ENCODE measurements at places on chromosomes 7 and 10.

DNA sequence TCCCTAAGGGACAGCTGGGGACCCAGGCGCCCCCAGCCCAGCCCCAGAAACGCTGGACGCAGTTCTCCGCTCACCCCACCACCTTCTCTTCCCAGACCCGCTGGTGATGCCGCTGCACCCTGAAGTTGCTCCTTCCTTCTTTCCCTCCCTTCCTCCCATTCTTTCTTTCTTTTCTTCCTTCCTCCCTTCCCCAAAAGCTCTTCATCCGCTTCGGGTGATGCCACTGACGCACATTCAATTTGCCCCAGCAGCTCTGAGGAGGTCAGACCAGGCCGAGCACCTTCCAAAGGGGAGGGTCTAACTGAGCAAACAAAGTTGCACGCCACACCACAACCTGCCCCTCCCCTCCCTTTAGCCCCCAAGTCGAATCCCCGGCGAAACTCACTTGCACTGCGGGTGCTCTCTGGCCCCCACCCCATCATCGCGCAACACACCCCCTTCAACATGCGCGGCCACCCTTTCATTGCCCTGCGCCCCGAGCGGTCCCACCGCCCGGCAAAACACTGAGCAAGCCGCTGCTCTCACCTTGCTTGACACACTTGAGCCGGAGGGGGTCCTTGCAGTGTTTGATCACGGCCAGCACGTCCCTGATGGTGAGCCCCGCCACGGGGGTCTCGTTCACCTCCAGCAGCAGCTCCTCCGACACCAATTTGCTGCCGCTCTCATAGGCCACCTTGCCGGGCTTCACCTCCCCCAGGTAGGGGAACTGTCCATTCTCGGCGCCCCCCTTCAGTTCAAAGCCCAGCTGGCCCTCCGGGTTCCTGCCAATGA is 787 bp downstream of the MAGI2 start:
- no peak for DNase-seq

DNA sequence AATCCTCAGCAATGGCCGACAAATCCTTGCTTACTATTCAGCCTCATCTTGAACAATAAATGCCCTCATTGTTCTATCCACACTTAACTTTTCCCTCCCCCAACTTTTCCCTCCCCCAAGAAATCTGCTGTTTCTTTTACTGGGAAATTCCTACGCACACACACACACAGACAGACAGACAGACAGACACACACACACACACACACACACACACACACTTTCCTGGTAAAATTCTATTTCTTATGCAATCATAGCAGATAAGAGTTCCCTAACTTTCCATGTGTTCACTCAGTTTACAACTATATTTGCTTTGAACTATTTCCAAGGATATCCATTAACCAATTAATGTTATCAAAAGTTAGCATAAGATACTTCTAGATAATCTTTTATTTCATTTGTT is 52.9 kb downstream of the RELN start:
- DNase-seq: no peak

GRCh38 chr10:60281331-60281730 is 108.3 kb downstream of the ANK3 start:
- DNase-seq: no peak

DNA sequence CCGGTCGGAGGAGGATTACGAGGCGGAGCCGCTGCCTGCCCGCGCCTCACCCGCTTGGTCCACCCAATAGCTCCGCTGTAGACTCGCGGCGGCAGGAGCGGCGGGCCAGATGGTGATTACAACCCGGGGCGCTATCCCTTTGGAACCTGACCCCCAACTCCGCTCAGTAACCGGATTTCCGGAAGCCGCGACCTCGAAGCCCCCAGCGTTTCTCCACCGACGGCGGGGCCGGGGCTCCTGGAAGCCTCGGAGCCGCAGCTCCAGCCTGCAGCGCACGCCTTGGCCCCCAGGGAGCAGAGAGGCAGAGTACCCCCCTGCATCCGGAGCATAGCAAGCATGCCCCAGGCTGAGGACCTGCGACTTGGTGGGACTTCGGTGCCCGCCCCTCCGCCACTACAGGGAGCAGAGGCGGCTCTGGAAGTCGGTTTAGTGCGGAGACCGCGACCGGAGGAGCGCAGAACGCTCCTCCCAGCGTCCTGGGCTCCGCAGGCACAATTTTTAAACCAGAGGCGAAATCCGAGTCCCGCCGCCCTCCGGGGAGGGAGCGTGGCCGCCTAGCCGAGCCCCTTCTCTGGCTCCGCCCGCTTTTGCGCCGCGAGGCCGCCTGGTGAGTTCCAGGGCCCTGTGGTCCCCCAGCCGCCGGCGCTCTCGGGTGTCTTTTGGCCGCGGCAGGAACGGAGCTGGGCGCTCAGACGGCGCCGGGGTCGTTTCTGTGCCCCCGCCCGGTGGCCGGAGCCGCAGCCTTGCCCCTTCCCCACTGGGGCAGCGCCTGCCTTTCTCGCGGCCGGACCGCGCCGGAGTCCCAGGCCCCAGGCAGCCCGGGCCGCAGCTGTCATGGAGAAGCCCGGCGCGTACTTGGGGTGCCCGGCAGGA is 28.2 kb upstream of the BMS1 start:
- peak; percentile 18 for DNase-seq

GRCh38 chr10:79215531-79215930 is 131.7 kb upstream of the PPIF start:
- DNase-seq: no peak

DNA sequence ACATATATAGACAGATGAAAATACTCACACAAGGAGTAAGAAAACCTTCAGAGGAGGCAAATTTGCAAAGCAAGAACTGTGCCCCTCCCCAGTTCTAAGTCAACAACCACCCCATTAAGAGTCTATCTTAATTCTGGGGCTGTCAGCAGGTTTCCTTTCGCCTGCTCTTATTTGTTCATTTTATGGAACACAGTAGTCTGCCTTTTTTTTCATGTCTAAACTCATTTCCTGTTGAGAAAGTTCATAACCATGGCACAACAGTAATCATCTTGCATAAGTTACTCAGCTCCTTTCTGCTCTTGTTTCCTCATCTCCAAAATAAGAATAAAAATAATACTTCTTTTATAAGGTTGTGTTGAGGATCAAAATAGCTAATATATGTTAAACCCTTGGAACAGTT is 25.8 kb upstream of the AMPH start:
- DNase-seq: no peak

- no peak for DNase-seq
These were observed 65.2 kb downstream of the COL13A1 start for GRCh38 chr10:69866688-69867461.

All from activated T-cell treated with anti-CD3 and anti-CD28 coated beads for 48 hours (primary cell).